Astrocyte (in vitro differentiated cells and primary cell): ENCODE measurements at places on chromosomes 5 and 9. TPM values are rescaled to one million over a fixed set of nuclear protein-coding genes. Genes with fewer than 3 reads are reported as not detected.

DNA sequence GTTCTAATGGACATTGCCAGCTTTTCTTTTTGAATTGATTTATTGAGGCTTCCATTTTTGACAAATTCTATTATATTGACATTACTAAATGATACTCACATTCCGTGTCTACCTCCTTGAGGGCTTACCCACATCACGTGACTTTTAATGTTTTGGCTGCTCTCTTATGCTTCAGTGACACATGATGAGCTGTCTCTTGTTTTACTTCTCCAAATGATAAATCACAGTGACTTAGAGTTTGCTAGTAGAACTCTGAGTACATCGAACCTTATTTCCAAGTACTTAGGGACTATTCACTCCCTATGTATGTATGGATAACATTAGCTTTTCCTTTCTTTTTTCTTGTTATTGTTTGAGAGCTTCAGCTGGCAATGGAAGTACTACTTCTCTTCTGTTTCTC is 169.8 kb upstream of the KCNN2 start:
- no peak overlapping the region for H3K4me3 ChIP-seq
- no peaks in the 10 kb centered on the region for H3K27me3 ChIP-seq
- H3K4me1 ChIP-seq: peaks cover 5% of the 10 kb centered on the region
- no peaks in the 10 kb centered on the region for H3K36me3 ChIP-seq
- H3K27ac ChIP-seq: no peak overlapping the region

DNA sequence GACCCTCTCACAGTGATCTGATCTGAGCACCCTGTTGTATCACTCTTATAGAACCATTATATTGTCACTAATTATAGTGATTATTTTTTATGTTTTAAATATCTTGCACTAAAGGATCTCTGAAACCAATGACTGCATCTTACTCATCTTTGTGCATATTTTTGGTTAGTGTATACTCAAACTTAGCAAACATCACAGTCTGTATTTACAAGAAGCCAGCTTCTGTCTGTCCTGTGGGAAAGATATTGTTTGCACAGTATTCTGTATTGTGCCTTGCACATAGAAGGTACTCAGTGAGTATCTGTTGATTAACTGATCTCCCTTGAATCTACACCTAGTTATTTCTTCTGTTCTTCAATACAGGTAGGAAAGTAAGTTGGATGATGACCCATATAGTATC is 131.5 kb downstream of the PAM start:
- no peak for DNase-seq
- no peaks in the 10 kb centered on the region for H3K36me3 ChIP-seq
- no peaks in the 10 kb centered on the region for H3K4me1 ChIP-seq
- no peak overlapping the region for H3K27ac ChIP-seq
- no peak overlapping the region for H3K4me3 ChIP-seq

DNA sequence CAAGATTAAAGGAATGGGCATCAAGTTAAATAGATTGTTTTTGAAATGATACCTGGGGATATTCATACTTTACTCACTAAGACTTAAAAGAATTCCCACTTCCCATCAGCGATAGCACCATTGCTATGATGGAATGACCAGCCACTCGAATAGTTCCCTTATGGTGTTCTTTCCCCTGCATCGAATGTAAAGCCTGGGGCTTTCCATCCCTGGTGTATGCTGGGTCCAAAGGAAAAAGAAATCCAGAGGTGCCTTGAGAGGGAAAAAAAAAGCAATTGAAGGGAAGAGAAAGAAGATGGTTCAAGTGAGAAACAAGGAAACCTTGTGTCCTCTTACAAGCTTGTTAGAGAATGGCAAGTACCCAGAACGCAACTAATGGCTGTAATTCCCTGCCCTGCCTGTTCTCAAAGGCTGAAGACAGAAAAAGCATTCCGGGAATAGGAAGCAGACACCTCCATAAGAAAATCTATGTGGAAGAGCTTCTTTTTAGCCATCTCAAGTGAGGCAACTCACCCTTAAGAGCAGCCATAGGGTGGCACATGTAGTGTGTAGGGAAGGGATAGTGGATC is 351.1 kb upstream of the DAB2 start:
- no peak for DNase-seq
- H3K4me3 ChIP-seq: no peak overlapping the region
- peak overlapping the region; percentile 72 for H3K27ac ChIP-seq

GRCh38 chr9:133440874-133441273 is 18.7 kb downstream of the ADAMTS13 start:
- no peaks in the 10 kb centered on the region for H3K4me1 ChIP-seq
- no peak overlapping the region for H3K4me3 ChIP-seq
- H3K27me3 ChIP-seq: no peaks in the 10 kb centered on the region
- H3K27ac ChIP-seq: no peak overlapping the region

DMRT3 gene
- total RNA-seq: not detected in 2 replicates

SH3GL2 gene
- total RNA-seq: 0.16 TPM in 1 of 2 replicates, not detected in the other

DNA sequence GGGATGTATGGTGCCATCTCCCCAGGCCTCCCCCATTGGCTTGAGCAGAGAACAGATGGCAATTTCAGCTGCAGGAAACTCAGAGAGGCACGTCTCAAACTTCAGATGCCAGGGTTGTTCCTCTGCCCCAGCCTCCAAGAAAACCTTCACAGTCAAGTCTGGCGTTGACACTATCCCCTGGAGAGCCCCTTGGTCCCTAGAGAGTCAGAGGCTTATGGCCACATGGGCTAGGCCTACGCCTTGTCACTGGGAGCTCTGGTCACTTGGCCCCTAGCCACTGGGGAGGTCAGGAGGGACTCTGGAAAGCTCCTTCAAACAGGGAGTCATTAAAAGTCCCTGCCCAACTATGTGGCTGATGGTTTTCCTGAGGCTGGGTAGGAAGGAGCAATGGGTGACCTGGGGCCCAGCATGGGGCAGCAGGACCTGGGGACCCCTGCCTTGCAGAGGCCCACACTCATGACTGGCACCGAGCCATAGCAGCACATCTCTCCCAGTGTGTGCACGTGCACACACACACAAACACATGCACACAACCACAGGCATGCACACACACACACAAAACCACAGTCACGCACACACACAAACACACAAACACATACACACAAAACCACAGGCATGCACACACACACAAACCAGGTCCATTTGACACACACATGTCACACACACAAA is 144.2 kb downstream of the GADD45G start:
- no peak overlapping the region for H3K27ac ChIP-seq
- no peak overlapping the region for H3K4me3 ChIP-seq
- DNase-seq: no peak

RNF183 gene
- total RNA-seq: not detected in 2 replicates

NUTM2G gene
- total RNA-seq: not detected in 2 replicates

GABRA1 gene
- 0.32 and 0.41 TPM in 2 replicates for total RNA-seq

WDR38 gene
- total RNA-seq: not detected in 2 replicates

MPDZ gene
- 27.2 and 31.0 TPM in 2 replicates for total RNA-seq

TMEM215 gene
- total RNA-seq: 1.4 and 3.0 TPM in 2 replicates

PRLR gene
- 0.93 and 0.99 TPM in 2 replicates for total RNA-seq

DNA sequence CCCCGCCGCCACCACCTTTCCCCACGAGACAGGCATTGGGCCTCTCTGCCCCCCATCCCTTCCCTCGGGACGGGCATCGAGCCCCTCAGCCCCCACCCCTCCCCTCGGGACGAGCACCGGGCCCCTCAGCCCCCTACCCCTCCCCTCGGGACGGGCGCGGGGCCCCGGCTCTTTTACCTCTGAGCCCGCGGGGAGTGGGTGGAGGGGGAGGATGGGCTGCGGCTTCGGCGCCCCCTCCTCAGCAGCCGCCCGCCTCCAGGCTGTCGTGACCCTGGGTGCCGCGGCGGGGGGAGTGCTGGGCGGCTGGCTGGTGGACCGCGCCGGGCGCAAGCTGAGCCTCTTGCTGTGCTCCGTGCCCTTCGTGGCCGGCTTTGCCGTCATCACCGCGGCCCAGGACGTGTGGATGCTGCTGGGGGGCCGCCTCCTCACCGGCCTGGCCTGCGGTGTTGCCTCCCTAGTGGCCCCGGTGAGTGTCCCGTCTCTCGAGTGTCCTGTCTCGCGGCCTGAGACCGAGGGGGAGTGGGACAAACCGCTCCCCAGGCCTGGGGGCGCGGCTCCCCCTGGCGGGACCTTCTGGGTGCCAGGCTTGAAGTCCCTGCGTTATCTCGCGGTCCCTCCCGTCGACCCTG is 791 bp downstream of the SLC2A8 start:
- H3K36me3 ChIP-seq: no peaks in the 10 kb centered on the region
- DNase-seq: no peak
- no peak overlapping the region for H3K27ac ChIP-seq
- peak overlapping the region; percentile 55 for H3K4me3 ChIP-seq
- H3K4me1 ChIP-seq: peaks cover 10% of the 10 kb centered on the region

DNA sequence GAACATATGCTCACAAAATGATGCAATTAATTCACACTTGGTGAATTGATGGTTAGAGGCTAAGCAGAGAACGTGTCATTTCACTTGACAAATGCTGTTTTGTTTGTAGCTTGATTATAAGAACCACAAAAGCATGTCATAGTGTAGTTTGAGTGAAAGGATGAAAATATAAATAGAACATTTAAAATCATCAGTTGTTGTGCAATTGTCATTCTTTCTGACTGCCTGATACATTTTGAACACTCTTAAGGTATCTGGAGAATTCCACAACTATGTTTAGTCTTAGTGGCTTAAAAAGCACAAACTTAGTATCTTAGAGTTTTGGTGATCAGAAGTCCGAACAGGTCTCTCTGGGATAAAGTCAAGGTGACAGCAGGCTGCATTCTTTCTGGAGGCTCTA is 129.4 kb downstream of the BASP1 start:
- H3K27me3 ChIP-seq: no peaks in the 10 kb centered on the region
- no peaks in the 10 kb centered on the region for H3K4me1 ChIP-seq
- H3K27ac ChIP-seq: no peak overlapping the region
- DNase-seq: no peak
- no peaks in the 10 kb centered on the region for H3K36me3 ChIP-seq
- no peak overlapping the region for H3K4me3 ChIP-seq

DNA sequence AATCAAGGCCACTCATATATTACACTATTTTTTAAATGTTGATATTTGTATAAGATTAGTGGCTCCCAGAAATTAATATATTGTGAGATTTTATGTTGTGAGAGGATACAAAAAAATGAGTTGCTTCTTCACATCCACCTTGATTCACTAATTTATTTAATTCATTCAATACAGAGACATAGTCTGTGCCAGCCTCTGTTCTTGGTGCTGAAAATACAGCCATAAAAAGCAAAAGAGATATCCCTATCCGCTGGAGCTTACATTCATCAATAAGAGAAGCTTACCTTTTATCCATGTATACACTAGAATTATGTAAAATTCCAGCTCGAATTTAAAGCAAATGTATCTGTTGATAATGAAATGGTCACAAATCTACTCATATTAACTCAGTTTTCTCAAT is 92.2 kb upstream of the GABRG2 start:
- H3K36me3 ChIP-seq: no peaks in the 10 kb centered on the region
- H3K4me1 ChIP-seq: no peaks in the 10 kb centered on the region
- no peaks in the 10 kb centered on the region for H3K27me3 ChIP-seq
- no peak overlapping the region for H3K4me3 ChIP-seq

DNA sequence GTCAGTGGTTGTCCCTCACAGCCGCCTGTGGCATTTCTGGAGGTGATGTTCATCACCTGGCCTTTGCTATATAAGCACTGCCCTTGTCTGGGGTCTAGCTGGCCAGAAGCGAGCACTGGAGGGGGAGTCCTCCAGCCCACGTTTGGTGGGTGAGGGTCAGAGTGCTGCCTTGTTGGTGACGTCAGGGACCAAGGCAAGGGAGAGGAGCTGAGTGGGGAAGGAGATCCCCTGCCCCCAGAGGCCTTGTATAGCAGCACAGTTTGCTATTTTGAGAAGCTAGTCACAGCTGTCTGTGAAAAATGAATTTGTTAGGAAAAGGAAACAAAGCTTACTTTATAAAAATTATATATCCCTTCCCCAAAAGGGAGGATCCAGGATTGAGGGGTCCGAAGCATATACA is 49.8 kb downstream of the SYK start:
- H3K4me3 ChIP-seq: no peak overlapping the region
- DNase-seq: no peak
- H3K4me1 ChIP-seq: no peaks in the 10 kb centered on the region
- no peak overlapping the region for H3K27ac ChIP-seq

DNA sequence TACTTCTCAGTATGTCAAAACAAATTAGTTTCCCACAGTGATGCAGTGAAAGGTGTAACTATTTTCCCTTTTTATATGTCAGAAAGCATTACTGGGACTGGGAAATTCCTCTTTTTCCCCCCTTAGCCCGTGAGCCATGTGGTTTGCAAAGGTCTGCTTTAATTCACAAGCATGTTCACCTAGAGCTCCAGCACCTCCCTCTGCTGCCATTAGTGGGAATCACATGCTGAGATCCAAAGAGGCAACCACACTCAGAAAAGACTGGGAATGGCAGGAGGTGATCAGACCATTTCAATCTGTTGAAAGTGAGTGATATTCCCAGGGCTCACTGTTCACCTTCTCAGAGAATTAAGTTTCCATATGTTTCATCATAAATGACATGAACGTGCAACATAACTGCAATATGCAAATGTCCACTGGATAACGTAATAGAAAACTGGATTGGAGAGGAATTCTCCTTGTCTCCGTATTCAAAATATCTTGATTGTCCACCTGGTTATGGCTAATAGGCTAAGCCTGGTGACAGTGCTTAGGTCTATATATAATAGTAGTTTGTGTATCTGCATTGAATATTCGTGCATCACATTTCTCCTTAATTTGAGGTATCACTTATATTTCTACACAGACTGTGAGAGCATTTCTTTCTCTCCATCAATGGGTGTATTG is 703.5 kb upstream of the WWC1 start:
- no peaks in the 10 kb centered on the region for H3K4me1 ChIP-seq
- no peak for DNase-seq
- H3K36me3 ChIP-seq: no peaks in the 10 kb centered on the region
- no peak overlapping the region for H3K4me3 ChIP-seq
- H3K27me3 ChIP-seq: no peaks in the 10 kb centered on the region

DNA sequence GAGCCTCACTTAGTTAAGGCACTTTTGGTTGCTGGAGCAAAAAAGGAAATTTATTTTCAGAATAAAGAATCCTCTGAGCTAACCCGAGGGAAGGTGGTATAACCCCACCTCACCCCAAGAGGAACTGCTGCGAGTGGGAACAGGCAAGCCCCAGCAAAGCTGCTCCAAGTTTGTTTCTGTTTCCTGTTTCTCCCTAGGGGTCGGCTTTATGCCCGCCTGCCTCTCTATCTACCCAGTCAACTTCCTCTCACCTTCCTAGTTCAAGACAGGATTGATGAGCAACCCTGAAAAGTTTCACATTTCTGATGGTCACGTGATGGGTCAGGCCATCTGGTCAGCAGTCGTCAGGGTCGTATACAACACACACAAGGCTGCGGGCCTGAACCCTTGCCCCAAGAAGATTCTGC is 31.1 kb downstream of the TRIO start:
- DNase-seq: no peak
- H3K4me1 ChIP-seq: peaks cover 69% of the 10 kb centered on the region
- H3K36me3 ChIP-seq: no peaks in the 10 kb centered on the region
- H3K27ac ChIP-seq: peak overlapping the region; percentile 49

IRX2 gene
- 6.7 and 7.0 TPM in 2 replicates for total RNA-seq

IFNA21 gene
- total RNA-seq: not detected in 2 replicates

DNA sequence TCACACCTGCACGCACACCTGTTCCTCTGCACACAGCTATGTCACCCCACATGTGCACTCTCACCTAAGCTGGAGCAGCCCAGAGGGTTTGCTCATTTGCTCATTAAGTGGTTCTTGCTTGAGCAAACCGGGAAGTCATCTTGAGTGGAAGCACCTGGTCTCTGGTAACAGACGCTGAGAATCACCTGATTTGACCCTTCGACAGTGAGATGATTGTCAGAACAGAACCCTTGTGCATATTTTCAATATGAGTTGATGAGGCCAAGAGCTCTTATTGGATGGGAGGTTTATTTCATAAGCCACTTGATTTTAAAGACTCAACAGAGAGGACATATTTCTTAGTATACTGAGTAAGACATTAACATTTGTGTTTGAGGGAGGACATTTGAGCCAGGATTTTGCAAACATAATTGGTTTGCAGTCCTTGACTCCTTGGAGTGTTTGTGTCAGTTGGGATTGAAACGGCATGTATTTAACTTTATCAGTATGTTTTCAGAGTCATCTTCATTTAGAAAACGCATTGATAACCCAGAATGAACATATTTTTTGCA is 22.1 kb upstream of the LPCAT1 start:
- no peak for DNase-seq
- no peaks in the 10 kb centered on the region for H3K4me1 ChIP-seq

PAIP1 gene
- total RNA-seq: 95.7 and 101 TPM in 2 replicates
